ENCODE measurements at places on chromosomes 3 and 15. TPM values are rescaled to one million over a fixed set of nuclear protein-coding genes. Genes with fewer than 3 reads are reported as not detected.

Gene CFAP91
- 1.6 TPM for total RNA-seq

Gene FAM107A
- total RNA-seq: not detected

Gene MORC1
- total RNA-seq: 0.11 TPM

Gene TSC22D2
- total RNA-seq: 13.9 TPM

Gene CEP19
- total RNA-seq: 3.7 TPM

Gene P2RY1
- 0.11 TPM for total RNA-seq

Gene SLC22A14
- 0.15 TPM for total RNA-seq

Gene BTLA
- 14.2 TPM for total RNA-seq

Gene CX3CR1
- 0.13 TPM for total RNA-seq

Gene IL5RA
- 0.79 TPM for total RNA-seq

Gene ZNF639
- 16.6 TPM for total RNA-seq

Gene NPHP3
- total RNA-seq: 35.5 TPM

Gene CDHR4
- not detected for total RNA-seq

Gene DUOXA2
- 0.13 TPM for total RNA-seq

Gene GOLGA6L2
- total RNA-seq: not detected

Gene CPEB1
- not detected for total RNA-seq

Gene ARMC8
- 30.0 TPM for total RNA-seq

Gene GJD2
- not detected for total RNA-seq

Gene ZNF385D
- not detected for total RNA-seq

Gene BCL2A1
- 77.0 TPM for total RNA-seq

Gene ABHD5
- total RNA-seq: 17.3 TPM

Gene DGKG
- 1.1 TPM for total RNA-seq

Gene FOXL2NB
- total RNA-seq: not detected

Gene ALDH1A2
- total RNA-seq: not detected

Gene ZNF502
- 1.5 TPM for total RNA-seq

Gene CALML4
- 8.0 TPM for total RNA-seq

Gene LIPH
- 0.65 TPM for total RNA-seq

Gene CORO2B
- 0.26 TPM for total RNA-seq
